IPS DF 19.7 (cell line): ENCODE measurements at places on chromosomes 6 and 20.

GRCh38 chr20:9286501-9287461 is 217.9 kb downstream of the PLCB4 start:
- DNase-seq: no peak

- DNase-seq: no peak
Measured at GRCh38 chr6:34549026-34549803, 6.9 kb downstream of the SPDEF start.

DNA sequence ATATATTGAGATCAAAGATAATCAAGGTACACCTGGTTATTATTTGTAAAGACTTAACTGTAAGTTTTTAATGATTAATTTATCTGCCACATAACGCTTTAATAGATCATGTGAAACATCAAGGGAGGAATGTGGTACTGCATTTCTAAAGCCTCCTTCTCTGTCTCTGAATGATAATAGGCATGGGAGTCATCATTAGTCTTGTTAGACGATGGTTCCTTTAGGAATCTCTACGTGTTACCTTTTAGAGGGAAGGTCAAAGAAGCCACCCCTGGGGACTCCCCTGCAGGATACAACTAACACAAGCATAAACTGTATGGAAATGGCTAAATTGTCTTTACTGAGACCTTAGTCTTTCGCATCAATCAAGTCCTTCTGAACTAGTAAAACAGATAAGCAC is 173.6 kb upstream of the MCHR2 start:
- DNase-seq: no peak

DNA sequence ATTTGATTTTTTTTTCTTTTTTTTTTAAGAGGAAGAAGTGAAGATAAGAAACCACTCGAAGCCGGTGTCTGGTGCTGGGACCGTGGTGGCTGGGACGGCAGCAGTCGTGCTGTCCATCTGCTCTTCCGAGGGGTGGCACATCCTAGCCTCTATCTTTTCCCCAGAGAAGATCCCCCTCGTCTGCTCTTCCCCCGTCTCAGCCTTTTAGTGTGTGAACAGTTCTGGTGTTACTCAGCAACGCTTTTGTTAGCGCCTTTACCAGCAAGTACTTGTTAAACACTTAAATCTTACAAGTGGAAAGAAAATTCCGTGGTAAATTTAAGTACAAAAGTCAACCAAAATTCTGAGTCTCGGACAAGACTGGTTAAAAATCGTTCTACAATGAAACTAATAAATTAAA is 90.1 kb downstream of the RSPH3 start:
- peak; percentile 25 for DNase-seq

DNA sequence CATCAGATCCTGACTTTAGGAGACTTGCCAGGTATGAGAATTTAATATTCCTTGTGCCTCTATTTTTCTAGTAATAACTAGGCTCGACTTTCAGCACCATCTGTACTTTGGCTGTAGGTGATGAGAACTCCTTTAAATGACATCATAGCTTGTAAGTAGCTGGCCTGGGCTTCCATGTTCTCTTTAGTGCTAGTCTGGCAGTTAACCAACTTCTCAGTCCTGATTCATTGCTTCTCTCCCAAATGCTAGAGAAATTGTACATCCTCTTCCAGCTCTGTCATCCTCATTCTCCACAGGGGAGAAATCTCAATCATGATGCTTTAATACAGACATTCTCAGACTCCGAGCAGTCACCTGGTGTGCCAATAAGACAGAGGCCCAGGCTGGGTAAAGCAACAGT is 143.5 kb upstream of the MOCS1 start:
- DNase-seq: no peak

DNA sequence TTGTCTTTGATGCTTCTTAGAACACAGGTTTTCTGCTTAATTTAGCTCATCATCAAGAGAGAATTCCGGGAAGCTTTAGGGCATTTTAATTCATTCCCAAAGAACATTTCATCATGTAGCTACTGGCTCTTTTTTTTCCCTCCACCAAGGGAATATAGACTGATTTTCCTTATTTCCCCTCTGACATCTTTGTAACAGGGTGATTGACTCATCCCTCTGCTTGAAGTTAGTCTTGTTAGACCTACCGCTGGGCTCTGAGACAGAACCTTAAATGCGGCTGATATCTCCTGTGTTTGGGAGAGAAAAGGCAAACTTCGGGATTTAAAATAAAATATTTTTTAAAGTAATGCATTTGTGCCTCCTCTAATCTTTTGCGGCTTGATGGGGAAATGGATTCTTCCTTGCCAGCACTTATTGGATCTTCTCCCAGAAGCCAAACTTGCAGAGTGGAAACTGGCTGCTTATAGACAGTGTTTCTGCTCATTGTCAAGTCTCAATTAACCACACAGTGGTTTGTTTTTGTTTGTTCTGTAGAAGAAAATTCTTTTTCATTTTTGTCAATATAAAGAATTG is 272.7 kb upstream of the PLCB4 start:
- DNase-seq: no peak

DNA sequence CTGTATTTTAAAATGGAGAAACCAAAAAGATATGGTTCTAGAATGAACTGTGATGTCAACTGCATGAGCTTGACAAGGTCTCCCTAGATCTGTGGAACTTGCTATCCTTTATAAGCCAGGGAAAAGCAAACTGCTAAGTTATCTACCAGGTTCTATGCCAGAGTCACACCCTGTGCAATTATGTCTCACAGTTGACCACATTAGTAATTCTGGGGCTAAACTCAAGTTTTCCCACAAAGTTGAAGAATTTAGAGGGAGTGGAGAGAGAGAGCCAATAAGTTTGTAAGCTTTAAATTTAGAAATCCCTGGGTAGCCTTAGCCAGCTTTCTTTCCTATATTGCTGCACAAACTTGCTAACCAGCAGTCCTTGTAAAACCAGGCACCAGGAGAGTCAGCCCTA is 407.0 kb upstream of the SASH1 start:
- DNase-seq: no peak

- no peak for DNase-seq
Measured at GRCh38 chr6:123091091-123091895, 95.3 kb downstream of the CLVS2 start.

DNA sequence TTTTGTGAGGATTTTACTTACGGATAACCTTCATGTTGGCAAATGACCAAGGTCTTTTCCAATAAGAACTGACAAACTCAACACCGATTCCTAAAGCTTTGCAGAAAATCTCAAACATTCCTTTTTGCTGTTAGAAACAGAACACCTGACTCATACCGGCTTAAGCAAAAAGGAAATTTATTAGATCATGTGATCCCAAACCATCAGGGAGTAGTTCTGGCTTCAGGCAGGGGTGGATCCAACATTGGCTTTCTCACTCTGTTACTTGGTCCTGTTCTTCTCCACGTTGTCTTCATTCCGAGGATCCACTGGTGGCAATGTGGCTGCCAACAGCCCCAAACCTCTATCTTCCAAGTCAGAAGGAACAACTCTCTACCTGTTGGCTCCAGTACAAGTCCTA is 95.9 kb upstream of the PMEPA1 start:
- no peak for DNase-seq

GRCh38 chr6:43477235-43478007 is at the start of gene TJAP1:
TSS of gene TJAP1 (plus strand) at chr6:43477570. CDS start at chr6:43499002, 21,432 bp downstream.
- DNase-seq: peak; percentile 67

GRCh38 chr20:16846006-16846405 is 97.8 kb downstream of the OTOR start:
- no peak for DNase-seq

GRCh38 chr6:140225701-140226436 is 851.4 kb upstream of the CITED2 start:
- no peak for DNase-seq

GRCh38 chr6:134117409-134117808 is 65.0 kb upstream of the SLC2A12 start:
- DNase-seq: no peak

- DNase-seq: no peak
Measured at GRCh38 chr20:49758781-49759180, 45.1 kb upstream of the B4GALT5 start.

DNA sequence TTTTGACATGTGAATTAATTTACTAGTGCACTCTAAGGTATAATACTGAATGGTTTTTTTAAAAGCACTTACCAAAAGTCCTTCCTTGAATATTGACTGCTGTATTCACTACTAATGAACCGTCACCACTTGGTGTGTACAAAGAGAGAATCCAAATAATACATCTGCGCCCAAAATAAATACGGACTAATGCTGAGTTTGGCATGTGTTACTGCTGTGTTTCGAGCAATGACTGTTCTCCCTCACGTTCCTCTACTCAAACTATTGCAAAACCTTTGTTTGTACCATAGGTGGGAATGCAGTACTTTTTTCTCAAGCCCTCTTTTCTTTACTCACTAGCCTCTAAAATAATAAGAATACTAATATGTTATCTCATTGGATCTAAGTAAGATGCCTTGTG is 305.5 kb downstream of the QKI start:
- no peak for DNase-seq

DNA sequence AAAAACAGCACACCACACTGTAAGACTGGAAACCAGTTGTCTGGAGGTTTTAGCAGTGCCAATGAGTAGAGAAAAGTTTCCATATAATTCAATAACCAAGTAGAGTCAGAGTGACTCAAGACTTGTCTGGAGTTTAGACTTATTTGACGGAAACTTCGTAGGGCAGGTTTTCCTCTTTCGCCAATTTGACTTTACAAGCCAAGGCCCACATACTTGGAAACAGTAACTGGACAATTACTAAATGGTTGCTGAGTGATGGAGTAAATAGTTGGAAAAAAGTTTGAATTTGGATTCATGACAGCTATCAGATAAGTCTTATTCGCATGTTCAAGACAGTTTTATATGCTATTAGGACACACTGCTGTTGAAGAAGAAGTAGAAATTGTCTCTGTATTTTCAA is 48.1 kb upstream of the CTAGE9 start:
- no peak for DNase-seq

DNA sequence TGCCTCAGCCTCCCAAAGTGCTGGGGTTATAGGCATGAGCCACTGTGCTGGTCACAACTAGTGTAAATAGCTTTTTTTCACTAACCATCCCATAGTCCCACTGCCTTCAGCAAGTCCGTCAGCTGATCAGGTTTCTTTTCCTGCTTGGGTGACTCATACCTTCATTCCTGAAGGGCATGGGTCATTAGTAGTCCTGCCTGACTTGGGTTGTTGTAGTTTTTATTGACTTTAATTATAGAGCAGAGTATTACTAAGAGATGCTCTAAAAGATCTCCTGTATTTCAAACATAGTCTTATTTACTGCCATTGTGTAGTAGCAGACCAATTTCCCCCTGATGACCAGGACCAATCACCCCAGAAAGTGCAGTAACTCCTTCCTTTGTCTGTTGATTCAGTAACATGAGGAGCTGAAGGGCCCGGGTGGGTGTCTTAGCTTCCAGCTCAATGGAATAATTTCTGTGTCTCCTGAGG is 25.8 kb downstream of the HLA-C start:
- peak; percentile 25 for DNase-seq

DNA sequence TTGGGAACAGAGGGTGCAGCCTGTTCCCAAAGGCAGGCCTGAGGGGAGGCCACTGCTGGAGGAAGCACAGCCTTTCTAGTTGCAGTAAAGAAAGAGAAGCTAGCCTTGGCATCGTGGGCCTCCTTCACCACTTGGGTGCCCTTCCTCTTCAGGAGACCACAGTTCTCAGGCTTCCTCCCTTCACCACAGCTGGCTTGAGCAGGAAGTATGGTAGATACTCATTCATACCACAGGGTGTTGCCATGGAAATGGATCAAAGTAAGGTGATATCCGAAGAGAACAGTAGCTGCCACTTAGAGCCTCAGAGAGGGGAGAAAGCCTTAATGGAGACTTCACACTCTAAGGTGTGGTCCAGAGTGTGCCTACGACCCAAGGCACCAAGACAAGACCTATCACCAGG is 120.4 kb upstream of the RIPOR2 start:
- no peak for DNase-seq

GRCh38 chr20:43983359-43983758 is 68.7 kb downstream of the TOX2 start:
- no peak for DNase-seq

DNA sequence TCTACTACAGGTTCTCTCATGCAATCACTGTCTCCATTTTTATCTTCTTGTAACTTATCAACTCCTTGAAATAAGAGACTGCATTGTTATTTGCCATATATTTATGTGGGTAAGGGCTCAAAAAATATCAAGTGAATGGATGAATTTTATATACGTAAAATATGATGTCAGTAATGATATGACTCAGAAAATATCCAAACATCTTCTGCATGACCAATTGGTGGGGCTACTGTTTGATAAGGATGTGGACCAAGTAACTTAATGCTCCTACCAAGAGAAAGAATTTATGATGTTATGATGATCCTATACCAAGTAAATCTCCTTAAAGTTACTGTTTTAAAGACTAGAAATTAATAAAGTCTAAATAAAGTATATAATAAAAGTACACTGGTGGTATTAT is 103.7 kb downstream of the OGFRL1 start:
- no peak for DNase-seq

DNA sequence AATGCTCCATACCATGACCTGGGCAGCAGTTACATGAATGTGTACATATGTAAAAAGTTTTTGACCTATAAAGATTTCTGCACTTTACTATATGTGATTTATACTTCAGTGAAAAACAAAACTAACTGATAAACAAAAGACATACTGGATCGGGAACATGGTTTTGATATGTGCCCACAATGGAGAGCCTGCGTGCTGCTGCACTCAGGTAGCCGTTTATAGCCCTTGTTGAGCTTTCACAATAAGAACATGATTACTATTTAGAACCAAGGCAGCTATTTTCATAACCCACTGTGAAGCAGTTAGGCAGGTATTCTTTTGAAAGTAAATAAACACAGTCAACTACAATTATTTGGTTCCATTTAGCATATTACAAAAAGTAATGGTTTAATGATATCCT is 195.9 kb upstream of the RAB32 start:
- DNase-seq: no peak

GRCh38 chr20:59752101-59752586 is 147.8 kb downstream of the PHACTR3 start:
- no peak for DNase-seq

DNA sequence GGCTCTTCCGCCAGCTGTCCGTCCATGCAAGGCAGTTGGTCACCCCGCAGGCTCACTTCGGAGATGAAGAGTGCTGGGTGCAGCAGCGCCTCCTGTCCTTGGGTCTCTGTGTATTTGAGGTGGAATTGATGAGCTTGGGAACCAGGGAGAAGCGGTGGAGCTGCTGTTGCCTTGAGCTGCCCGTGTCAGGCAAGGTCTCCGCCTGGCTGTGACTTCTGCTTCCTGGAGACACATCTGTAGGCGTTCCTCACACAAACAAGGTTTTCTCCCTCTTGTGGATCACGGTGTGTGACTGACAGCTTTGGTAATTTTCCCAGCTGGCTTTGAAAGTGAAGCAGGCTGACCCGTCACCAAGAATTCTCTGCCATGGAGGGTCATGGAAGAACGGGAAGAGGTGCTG is 2.5 kb upstream of the SLC17A9 start:
- no peak for DNase-seq

- DNase-seq: no peak
Measured at GRCh38 chr6:35181308-35181932, 32.3 kb upstream of the SCUBE3 start.
